ENCODE measurements at places on chromosomes 11 and 22.

DNA sequence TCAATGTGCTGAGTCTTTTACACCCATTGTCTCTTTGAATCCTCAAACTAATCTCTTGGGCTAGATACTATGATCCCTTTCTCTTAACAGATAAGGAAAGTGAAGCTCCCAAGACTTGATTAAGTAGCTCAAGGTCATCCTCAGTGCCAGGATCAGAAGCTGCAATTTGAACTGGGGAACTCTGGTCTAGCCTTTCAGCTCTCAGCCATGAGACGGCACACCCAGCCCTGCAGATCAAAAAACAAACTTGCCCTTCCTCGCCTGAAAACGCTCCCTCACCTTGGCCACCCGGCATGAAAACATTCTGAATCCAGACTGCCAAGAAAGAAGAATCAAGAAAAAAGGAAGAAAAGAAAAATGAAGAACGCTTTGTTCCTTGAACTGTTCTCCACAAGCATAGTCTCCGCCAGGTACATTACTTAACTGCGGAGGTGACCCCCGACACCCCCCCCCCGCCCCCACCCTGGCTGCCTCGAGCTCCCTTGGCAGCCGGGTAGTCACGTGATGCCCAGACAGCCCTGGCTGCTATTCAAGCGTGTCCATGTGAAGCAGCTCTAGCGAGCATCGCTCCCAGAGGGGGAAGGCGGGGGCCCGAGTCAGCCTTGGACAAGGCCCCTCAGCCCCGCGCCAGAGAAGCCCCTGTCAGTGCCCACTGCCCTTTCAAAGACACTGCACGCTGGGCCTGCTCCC, 451.2 kb downstream of the MIAT start:
- DNase-seq, result no peak

DNA sequence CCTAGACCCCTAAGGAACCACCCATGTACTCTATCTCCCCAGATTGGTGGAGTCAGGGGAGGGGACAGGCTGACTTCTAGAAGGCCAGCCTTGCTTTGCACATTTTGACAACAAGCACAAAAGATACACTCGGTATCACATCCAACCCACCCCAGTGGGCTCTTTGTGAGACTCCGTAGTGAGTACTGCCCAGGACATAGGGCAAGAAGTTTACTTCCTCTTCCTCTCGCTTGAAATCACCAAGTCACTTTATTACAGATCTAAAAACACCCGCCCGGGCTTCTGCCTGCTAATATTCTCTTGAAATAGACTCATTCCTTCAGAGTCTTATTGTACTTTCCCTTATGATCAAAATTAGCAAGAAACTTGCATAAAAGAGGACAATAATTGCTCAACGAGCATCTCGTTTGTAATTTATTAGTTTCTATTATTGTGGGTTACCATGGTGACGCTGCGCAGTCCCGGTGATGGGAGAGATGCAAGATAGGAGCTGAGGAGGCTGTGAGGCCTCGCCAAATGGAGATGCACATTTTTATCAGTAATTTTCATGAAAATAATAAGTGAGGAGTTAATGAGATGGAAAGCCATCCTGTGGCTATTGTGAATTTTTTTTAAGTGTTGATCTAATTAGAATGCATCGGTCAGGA, 96.9 kb downstream of the FEZ1 start:
- no peak for DNase-seq

- DNase-seq, result no peak
Measured at GRCh38 chr11:61103851-61104423, 1.6 kb downstream of the CD5 start.

GRCh38 chr22:22951035-22951434, 63.4 kb downstream of the IGLL5 start:
- no peak for DNase-seq

DNA sequence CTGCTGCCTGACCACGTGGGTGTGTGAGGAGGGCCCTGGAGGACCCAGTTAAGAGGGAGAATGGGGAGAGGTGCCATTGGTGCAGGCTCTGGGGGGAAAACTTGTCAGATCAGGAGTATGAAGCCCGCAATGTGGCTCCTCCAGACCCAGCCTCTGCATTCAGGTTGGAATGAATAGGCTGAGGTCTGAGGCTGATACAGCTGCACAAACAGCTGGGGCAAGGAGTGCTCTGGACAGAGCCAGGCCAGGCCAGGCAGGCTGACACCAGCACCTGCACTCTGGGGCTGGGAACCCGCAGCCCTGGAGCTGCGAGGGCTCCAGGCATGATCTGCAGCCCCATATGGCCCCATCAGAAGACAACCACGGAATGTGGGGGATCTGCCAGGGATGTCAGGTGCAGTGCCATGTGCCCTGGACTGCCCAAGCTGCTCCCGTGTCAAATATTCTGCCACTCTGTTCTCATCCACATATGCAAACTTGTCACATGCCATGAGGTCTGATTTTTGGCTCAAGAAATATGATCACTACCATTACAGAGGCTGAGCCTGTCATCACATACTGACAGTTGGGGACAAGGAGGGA, 27.2 kb upstream of the KCNJ11 start:
- DNase-seq, result no peak

- no peak for DNase-seq
Measured at GRCh38 chr11:83682611-83682973, 396.4 kb upstream of the CCDC90B start.

DNA sequence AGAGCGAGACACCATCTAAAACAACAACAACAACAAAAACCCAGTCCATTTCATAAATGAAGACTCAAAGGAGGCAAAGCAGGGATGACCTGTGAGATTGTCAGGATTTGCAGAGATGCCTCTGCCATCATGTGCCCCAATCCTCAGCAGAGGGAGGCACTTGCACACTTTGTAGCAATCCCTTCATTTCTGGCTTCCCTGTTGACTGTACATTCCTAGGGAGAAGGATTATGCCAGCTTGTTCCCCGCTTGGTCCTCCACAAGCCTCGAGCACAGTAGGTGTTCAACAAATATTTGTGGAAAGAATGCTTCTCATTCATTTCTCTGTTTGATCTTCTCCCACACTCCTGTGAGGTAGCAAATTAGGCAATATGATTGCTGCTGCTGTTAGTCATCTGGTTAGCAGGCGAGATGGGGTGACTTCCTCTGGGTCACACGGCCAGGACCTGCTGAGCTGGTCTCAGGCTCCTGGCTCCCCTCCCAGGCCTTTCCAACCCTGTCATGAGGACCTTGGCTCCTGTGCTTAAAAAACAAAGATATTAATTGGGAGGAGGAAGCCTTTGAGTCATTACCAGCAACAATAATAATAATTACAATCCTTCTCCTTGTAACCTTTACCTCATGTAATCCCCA, 34.1 kb downstream of the LIF start:
- no peak for DNase-seq

DNA sequence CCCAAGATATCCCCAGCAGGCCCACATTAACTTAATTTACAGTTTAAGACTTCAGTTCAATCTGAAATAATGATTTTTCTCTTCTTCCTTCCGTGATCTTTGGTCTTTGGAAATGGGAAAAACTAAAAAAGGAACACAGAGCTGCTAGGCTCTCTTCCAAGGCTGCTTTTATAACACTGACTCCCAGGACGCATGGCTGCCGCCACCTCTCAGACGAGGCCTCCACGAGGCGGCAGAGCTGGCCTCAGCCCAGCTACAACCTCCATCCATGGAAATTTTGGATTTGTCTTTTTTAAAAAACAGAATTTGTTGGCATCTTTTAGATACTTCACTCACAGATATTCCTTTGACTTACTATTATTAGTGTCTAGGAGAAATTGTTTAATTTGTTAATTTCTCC, 385.5 kb upstream of the SYN3 start:
- no peak for DNase-seq

DNA sequence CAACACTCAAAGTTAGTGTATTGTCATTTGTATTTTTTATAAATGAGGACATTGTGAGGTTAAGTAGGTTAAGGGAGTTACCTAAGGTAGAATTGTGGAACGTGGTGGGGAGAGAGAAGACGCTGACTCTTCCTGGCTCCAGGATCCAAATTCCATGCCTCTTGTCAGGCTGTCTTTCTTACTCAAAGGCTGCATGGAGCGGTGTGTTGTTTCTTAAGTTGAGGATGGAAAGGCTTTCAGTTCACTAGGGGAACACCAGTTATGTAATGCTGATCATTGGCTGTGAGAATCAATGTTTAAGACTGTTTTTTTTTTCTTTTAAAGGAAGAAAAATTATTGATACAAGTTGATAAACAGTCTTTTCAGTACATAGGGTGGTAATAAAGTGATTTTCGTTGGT, 2.9 kb downstream of the UBE2L3 start:
- no peak for DNase-seq

GRCh38 chr11:102223859-102224258, 93.4 kb upstream of the BIRC3 start:
- no peak for DNase-seq
